ENCODE measurements at places on chromosomes 3 and 15.

GRCh38 chr15:58506783-58507668 is 75.2 kb downstream of the LIPC start:
- no peak for DNase-seq

- no peak for DNase-seq
Measured at GRCh38 chr15:69725957-69726356, 273.3 kb downstream of the RPLP1 start.

GRCh38 chr3:100370756-100371155 is 30.1 kb downstream of the TOMM70 start:
- DNase-seq, result no peak

DNA sequence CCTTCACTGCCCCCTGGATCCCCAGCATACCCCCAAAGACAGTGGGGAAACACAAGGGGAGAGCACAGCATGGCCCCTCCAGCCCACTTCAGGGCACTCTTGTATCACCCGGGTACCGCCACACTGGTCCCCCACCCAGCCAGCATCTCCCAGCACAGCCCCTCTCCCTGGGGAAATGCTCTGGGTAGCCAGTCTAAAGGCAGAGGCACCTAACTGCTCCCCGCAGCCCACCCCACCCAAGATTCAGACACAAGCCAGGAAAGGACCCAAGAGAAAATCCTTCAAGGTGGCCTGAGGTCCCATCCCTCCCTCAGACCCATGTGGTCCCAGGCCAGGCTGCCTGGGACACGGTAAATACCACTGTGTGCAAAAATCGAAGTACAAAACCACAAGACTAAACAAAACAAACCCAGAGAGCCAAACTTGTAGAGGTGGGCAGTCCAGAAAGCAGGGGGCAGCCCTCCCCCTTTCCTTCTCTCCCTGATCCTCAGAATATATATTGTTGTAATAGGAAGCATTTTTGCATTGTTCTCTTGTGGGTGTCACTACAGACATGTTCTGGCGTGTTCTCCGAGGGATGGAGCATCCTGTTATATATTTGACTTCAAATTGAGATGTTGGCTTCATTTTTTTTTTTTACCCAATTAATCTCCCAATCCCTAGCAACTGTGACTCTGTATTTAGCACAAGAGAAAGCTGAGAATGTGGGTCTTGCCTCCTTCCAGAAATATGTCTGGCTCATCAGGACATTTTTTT is 51.7 kb downstream of the GRIP2 start:
- DNase-seq, result no peak

DNA sequence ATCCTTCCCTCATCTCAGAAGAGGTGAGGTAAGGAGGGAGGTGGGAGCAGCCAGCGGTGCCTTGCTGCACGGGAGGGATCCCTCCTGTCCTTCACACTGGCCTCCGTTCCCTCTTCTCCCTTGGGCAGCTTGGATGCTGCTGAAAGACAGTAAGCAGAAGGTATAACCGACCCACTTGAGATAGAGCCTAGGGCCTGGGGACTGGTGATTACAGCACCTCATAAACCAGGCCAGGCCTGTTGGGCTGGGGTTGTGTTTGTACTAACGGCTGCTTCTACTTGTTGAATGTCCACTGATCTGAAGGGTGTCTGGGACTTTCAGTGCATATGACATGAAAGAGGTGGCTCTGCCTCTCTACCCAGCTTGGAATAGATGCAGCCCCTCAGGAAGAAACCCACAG is 25.0 kb downstream of the SEMA6D start:
- no peak for DNase-seq

GRCh38 chr3:19264424-19264823 is 116.1 kb downstream of the KCNH8 start:
- no peak for DNase-seq

- DNase-seq, result peak; percentile 36
Measured at GRCh38 chr3:125310623-125311081, 64.5 kb downstream of the ZNF148 start.
